ENCODE measurements at places on chromosomes 4 and X.

DNA sequence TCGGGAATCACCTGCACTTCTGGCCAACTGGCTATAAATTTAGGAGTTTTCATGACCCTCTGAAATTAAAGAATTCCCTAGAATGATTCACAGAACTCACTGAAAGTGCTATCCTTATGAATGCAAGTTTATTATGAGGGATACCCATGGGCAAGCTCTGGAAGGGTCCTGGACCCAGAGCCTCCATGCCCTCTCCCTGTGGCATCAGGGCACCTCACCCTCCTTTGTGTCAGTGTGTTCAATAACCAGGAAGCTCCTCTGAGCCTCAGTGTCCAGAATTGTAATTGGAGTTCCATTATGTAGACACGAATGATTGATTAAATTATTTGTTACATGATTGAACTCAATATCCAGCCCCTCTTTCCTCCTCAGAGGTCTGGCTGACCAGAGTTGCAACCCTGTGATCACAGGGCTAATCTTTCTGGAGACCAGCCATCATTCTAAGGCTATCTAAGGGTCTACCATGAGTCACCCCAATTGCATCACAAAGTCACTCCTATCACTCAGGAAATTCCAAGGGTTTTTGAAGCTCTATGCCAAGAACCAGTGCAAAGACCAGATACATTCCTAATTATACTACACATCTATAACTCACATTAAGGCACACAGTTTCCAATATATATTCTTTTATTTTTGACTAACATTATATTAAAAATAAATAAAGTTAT is 8.9 kb downstream of the ANXA3 start:
- peak; percentile 56 for DNase-seq

DNA sequence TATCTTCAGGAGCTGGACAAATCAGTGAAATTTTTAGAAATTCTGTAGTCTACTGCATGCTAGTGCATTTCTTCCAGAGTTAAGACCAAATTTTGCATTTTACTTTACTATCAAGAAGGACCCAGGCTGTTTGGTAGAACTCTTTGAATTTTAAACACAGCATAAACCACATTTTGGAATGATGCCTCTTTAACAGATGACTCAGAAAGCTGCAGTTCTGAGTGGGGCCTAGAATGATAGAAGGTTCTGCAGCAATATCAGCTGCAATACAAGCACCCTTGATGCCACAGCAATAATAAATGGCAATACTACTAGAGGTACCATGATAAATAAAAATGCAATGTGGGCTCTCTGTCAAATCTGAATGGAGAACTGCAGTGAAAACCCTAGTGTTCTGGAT is 198.7 kb downstream of the TMA16 start:
- peak; percentile 66 for DNase-seq

GRCh38 chrX:129736491-129736890 is 2.3 kb upstream of the XPNPEP2 start:
- no peak for DNase-seq

DNA sequence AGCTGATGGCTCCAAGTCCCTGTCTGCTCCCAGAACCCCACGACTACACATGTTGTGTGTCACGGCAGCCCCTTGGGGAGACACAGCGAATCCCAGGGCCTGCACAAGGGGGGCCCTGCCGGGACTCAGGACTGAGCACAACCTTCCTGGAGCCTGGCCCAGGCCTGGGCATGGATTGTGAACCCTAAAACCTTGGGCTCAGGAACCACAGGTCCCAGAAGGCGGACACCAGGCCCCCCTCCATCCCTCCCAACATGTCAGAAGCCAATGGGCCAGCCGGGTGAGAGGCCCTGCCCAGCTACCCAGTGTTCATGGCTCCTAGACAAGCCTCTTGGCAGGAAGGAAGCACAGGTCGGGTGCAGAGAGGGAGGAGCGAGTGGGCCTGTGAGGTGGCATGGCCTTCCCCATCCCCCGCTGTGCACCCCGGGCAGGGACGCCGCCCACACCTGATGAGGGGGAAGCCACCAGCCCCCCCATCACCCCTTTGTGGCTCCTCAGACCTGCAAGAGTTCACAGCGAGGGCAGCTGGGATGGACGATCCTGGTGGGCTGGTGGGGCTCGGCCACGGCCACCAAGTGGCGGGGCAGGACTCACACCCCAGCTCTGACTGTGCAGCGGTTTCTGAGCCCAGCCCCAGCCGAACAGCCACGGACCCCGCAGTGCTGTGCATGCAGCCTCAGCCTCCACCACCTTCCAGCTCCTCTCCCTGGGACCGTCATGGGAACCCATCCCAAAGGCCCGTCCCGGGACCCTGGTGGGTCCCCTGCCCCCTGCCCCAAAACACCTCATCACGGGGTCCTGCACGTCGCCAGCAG is 3.7 kb downstream of the PDE6B start:
- DNase-seq = no peak

DNA sequence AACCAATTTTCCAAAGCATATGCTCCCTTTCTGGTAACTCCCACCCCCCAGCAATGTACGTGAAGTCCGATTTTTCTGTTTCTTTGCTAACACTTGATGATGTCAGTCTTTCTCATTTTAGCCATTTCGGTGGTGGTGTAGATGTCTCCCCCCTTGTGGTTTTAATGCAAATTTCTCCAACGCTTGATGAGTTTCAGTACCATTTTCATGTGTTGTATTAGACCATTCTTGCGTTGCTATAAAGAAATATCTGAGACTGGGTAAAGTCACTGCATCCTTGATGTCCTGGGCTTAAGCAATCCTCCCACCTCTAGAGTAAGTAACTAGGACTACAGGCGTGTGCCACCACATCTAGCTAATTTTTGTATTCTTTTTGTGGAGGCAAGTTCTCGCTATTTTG is 148.4 kb upstream of the VCX3A start:
- no peak for DNase-seq

GRCh38 chrX:50081282-50081889 is 119.4 kb downstream of the AKAP4 start:
- peak; percentile 18 for DNase-seq

GRCh38 chrX:31464306-31464915 is 392.6 kb upstream of the FTHL17 start:
- no peak for DNase-seq

GRCh38 chrX:78532363-78532762 is 126.8 kb downstream of the RTL3 start:
- no peak for DNase-seq

GRCh38 chr4:128379860-128380259 is 92.2 kb upstream of the PGRMC2 start:
- peak; percentile 42 for DNase-seq

- DNase-seq = no peak
These were observed 72.1 kb downstream of the BEND4 start for GRCh38 chr4:42080306-42080705.

DNA sequence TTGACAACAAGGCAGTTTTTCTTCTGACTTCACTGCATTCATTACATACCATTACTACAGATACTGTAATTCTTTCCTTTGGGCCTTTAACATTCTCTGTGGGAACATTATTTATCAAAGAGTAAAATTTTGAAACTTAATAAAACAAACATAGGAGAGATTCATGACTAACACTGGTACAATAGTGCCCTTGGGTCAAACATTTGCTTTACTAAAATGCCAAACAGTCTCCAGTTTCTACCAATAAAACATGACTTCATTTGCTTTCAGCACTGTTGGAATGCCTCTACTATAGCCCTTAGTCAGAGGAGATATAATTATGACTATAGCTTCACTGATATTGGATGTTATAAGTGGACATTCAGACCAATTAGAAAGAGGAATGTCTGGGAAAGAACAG is 481.5 kb downstream of the PACRGL start:
- no peak for DNase-seq

DNA sequence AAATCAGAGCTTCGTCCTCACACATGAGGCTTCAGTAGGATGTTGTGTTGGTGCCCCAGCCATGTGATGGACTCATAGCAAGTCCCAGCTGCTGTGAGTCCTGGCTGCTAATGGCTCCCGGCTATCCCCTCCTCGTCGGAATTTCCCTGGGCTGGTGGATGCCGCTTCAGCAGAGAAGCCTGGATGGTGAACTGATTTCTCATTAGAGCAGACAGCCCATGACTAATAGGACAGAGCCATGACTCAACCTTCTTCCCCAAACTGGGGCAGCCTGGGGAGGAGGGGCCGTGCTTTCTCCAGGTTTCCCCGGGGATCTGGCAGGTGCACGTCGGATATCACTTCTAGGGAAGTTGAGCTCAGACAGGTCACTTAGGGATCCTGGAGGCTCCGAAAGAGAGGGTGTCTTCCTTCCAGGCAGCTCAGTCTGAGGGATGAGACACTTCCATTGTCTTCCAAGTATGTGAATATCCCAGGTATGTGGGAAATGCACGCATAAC is 112.7 kb downstream of the ASMT start:
- peak; percentile 8 for DNase-seq

GRCh38 chr4:158836002-158836369 is 67.2 kb downstream of the FNIP2 start:
- DNase-seq = no peak

GRCh38 chr4:53490965-53491622 is 100.2 kb downstream of the LNX1 start:
- DNase-seq = peak; percentile 87

DNA sequence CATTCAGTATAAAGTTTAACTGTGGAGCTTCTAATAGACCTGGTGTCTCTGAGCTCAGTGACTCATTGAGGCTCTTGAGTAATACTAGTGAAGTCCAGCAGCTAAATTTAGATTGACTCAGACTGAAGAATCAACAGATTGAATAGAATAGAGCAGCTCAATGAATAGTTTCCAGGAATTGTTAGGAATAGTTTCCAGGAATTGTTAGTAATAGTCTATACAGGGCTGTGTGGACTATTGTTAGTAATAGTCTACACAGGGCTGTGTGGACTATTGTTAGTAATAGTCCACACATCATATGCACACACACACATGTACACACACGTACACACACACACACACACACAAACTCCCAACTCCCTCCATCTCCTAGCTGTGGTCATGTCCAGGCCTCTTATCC is 3.0 kb downstream of the GIMD1 start:
- peak; percentile 89 for DNase-seq

GRCh38 chr4:38069271-38069760 is 109.1 kb downstream of the PTTG2 start:
- no peak for DNase-seq

DNA sequence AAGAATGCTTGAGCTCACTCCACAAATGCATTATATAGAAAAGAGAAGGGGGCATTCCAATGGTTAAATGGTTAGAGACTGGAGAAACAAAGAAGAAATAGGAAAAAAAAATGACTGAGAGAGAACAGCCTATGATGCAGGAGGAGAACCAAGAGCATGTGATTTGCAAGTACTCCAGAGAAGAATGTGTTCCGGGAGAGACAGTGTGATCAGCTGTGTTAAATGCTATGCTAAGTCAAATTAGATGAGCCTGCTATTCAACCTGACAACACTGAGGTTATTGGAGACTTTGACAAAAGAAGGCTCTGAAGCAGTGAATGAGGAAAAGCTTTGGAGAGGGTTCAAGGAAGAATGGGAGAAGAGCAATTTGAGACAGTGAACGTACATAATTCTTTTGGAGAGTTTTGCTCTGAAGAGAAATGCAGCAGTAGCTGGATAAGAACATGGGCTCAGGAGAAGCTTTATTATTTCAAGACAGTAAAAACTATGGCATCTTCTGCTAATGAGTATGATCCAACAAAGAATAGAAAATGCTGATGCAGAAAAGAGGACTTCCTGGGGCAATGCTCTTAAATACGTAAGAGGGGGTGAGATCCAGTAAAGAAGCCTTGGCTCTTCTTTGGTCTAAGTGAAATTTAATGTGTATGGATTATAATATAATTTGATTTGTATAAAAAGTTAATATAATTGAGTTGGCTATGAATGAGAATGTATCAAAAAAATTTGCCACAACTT is 66.3 kb downstream of the PPP3CA start:
- no peak for DNase-seq

DNA sequence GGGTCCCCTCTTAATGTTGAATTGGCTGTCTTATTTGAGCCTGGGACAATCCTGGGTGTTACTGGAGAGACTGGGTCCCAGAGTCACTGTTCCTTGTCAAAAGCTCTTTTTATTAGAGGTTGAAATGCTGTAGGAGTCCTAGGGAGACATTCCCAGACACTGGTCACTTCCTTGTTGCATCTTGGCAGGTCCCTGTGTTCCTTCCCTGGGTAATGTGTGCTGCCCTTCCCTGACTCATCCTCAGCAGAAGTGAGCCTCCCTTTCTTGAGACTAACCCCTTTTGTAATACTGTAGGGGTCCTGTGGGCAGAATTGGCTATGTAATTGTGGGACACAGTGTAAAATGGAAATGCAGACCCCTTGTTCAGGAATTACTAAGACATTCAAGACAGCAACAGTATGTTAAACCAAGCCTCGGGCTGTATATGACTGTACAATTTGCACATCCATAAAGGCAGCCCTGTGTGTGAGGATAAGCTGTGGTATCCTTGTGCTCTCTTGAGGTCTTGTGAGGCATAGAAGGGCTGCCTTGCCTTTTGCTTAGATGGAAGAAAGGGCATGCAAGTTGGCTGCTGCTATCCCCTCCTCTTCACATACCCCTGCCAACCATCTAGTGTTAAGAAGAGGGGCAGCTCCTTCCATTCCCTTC is 53.5 kb downstream of the DCLK2 start:
- DNase-seq = no peak

DNA sequence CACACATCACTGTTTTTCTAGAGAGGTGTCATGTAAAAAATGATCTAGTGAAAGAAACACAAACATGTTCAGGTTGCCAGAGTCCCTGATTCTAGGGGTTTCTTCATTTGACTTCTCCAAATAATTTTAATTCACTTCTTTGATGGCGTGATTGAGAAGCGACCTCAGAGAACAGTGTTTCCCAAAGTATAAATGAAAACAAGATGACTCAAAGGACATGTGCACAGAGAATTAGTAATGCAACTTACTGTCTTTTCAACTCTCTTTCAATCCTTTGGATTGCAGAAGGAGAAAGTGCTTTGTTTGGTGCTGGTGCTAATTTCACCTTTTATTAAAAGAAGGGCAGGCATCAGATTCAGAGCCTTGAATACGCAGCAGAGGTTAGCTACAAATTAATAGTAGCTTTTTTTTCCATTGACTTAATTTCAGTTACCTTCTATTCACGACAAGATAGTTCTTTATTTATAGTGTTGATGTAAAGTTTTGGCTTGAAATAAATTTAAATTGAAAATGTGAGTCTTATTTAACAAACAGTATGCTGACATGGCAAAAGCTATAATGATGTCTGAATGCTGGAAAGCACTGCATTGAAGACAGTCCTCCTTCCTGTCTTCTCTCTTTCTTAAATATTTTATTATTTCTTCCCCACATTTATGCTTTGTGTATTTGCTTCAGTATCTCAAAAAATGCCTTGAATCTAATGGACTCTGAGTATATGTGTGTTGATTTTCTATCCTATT is 85.1 kb downstream of the SLC10A7 start:
- peak; percentile 32 for DNase-seq
